Ovary (tissue), 10 donors: ENCODE measurements at places on chromosomes 3 and 15. TPM values are rescaled to one million over a fixed set of nuclear protein-coding genes. Genes with fewer than 3 reads are reported as not detected.

HAPLN3 gene
- total RNA-seq, result 3.9 TPM

SAMMSON gene
- total RNA-seq, result 0.52 TPM

KLHDC8B gene
- total RNA-seq, result 100 TPM

GRCh38 chr3:143627336-143627735 is 220.9 kb downstream of the SLC9A9 start:
- no peak for DNase-seq

DNA sequence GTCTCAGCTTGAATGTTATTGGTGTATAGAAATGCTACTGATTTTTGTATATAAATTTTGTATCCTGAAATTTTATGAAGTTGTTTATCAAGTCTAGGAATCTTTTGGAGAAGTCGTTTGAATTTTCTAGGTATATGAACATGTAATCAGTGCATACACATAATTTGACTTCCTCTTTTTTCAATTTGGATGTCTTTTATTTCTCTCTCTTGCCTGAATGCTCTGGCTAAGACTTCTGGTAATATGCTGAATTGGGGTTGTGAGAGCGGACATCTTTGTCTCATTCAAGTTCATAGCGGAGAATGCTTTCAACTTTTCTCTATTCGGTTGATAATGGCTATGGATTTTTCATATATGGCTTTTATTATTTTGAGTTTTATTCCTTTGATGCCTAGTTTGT is 100.9 kb upstream of the MCTP2 start:
- no peak for DNase-seq

GRCh38 chr3:81864272-81864671 is 102.8 kb upstream of the GBE1 start:
- no peak for DNase-seq

GRCh38 chr15:91712286-91712685 is 141.2 kb upstream of the SLCO3A1 start:
- DNase-seq, result no peak

DNA sequence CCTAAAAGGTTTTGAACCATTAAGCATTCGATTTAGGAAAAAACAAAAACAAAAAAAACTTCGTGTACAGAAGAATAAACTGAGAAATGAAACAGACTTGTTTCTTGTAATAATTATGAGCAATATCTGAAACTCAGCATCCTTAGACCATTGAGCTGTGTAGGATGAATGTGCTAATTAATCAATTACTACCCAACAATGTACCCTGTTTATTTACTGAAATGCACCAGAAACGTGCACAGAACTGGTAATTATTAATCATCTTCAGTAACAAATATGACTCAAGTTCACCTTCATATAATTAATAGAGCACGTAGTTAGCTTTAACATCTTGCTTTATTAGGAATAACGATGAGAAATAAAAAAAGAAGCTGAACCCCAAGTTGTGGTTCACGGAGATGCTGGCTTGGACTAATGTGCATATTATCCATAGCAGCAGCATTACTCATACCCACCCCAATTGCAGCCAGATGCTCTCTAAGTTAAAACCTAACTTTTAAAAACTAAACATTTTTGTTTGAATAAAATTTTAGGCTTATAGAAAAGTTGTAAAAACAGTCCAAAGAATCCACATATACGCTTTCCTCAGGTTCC is 10.2 kb upstream of the C15orf61 start:
- no peak for DNase-seq
